SJSA1 (cell line): ENCODE measurements at places on chromosomes 16 and 17. TPM values are rescaled to one million over a fixed set of nuclear protein-coding genes. Genes with fewer than 3 reads are reported as not detected.

Gene SLC47A1
- not detected in 2 replicates for total RNA-seq

Gene MMP25
- total RNA-seq: 0.55 TPM in 1 of 2 replicates, not detected in the other

Gene IRF8
- 0.56 and 1.1 TPM in 2 replicates for total RNA-seq

Gene PIRT
- not detected in 2 replicates for total RNA-seq

Gene POLR2A
- total RNA-seq: 17.5 and 29.3 TPM in 2 replicates

Gene SPATA32
- not detected in 2 replicates for total RNA-seq
